ENCODE measurements at places on chromosomes 3 and 15.

- DNase-seq = no peak
Observed at GRCh38 chr3:133896002-133896761, 500 bp upstream of the RAB6B start.

- DNase-seq = no peak
Observed at GRCh38 chr3:140529558-140529957, 148.3 kb upstream of the TRIM42 start.

- DNase-seq = no peak
Observed at GRCh38 chr15:88657326-88658069, 18.7 kb downstream of the ISG20 start.

DNA sequence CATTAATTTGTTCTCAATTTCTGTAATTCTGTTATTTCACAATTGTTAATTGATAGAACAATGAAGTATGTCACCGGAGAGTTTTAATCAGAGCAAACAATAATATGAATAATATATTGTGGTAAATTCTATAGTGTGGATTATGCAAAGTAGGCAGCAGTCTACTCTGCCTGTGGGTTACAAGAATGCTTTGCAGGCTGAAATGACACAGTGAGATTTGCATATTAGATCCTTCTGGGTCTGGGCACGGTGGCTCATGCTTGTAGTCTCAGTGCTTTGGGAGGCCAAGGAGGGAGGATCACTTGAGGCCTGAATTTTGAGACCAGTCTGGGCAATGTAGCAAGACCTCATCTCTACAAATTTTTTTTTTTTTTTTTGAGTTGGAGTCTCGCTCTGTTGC, 12.5 kb downstream of the COPG1 start:
- DNase-seq = no peak

DNA sequence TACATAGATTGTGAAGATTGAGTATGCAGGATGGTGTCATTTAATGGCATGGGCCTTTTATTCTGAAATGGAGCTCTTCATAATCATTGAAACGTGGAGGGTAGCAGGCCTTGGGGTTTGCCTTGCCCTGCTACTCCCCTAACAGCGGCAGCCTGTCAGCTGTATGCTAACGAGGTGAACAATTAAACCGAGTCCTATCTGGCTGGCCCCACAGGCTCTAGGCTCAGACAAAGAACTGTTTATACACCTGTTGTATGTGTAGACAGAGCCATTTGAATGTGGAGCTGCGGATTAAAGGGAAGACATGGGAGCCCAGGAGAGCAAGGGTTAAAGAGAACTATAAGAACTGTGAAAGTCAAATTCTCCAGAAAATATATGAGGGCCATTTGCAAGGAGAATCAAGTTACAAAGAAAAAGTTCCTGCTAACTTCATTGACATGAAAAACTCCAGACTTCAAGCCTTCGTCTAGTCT, 116.7 kb upstream of the CGNL1 start:
- no peak for DNase-seq

GRCh38 chr3:142040941-142041491, 108.3 kb downstream of the TFDP2 start:
- no peak for DNase-seq

DNA sequence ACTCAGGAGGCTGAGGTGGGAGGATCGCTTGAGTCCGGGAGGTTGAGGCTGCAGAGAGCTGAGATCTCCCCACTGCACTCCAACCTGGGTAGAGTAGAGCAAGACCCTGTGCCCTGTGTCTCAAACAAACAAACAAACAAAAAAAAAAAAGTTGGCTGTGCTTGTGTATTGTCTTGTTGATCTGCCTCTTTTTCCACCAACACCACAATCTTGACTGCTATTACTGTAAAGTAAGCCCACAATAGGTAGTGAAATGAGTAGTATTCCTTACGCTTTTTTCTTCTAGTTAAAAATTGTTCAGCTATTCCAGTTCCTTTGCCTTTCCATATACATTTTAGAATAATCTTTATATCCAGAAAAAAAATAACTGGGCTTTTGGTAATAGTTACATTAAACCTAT, 35.5 kb downstream of the PTH1R start:
- no peak for DNase-seq

DNA sequence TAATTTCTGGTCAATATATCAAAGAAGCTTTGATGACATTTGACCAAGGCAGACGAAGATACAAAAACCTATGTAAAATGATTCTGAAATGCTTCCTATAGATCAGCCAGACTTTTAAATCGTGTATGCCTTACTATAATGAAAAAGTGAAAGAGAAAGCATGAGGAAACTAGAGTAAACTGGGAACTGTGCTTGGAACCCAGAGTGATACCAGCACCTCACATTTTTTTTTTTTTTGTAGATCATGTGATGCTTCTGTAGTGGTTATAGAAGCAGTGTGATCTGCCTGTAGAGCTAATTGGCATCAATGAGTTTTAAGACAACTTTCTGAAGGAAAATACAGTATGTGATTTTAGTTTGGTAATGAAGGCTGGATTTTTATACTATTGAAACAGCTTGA, 150.7 kb downstream of the NLGN1 start:
- no peak for DNase-seq

DNA sequence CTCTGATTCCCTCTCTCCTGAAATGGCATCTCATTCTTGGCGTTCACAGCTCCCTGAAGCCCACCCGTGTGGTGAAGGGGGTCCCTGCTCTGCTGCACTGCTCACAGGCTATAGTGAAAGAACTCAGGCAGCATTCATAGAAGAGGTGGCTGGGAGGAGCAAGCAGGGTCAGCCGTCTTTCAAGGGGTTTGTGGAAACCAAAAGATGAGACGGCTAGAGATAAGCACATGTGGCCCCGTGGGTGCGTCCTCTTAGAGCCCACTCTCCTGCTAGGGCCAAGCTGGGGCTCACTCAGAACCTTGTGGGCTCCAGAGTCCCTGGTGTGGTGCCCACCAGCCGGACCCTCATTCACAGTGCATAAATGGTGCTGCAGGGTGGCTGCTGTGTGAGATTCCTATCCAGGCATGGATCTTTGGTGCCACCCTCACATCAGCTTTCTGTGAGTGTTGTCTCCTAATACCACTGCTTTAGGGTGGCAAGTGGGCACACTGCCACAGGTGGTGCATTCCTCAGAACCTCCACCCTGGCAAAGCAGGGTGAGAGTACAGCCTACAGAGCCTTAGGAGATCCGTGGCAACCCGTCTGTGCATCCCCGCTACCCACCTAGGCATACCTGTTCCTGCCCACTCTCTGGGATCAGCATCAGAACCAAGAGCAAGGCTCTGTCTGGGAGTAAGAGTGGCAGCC, 11.2 kb upstream of the SEMA4B start:
- no peak for DNase-seq

DNA sequence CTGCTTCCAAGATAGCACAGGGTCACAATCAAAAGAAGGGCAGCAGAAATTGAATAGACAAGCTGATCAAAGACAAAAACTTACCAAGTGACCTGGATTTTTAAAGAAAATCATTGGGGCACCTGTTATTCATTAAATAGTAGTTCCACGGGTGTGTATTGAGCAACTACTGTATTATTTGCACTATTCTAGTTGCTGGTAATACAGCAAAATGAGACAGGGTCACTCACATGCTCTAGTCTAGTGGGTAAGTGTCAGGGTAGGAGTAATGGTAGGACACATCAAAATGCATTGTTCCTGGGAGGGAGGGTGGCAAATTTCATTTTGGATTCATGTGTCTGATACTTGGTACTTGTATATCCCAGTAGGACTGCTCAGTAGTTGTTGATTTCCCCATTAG, 127.9 kb downstream of the SQOR start:
- no peak for DNase-seq

GRCh38 chr3:196654735-196655090, 15.2 kb downstream of the NRROS start:
- DNase-seq = no peak

- no peak for DNase-seq
Observed at GRCh38 chr3:30145281-30145680, 461.1 kb upstream of the TGFBR2 start.

- DNase-seq = no peak
Observed at GRCh38 chr15:95990833-95991232, 339.7 kb upstream of the NR2F2 start.

GRCh38 chr3:103614719-103615118, 1179.9 kb downstream of the ZPLD1 start:
- no peak for DNase-seq

- DNase-seq = no peak
Observed at GRCh38 chr3:16665282-16665741, 60.1 kb upstream of the DAZL start.

DNA sequence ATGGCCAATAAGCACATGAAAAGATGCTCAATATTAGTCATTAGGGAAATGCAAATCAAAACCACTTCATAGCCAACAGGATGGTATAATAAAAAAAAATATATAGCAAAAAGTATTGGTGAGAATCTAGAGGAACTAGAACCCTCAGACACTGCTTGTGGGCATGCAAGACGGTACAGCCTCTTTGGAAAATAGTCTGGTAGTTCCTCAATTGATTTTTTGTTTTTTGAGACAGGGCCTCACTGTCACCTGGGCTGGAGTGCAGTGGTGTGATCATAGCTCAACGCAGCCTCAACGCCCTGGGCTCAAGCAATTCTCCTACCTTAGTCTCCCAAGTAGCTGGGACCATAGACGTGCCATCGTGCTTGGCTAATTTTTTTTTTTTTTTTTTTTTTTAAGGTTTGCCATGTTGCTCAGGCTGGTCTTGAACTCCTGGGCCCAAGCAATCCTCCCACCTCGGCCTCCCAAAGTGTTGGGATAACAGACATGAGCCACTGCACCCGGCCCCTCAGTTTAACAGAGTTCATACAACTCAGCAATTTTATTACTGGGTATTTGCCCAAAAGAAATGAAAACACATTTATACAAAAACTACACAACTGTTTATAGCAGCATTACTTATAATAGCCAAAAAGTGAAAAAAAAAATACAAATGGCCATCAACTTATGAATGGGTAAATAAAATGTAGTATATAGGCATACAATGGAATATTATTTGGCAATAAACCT, 5.1 kb downstream of the PRC1 start:
- no peak for DNase-seq

DNA sequence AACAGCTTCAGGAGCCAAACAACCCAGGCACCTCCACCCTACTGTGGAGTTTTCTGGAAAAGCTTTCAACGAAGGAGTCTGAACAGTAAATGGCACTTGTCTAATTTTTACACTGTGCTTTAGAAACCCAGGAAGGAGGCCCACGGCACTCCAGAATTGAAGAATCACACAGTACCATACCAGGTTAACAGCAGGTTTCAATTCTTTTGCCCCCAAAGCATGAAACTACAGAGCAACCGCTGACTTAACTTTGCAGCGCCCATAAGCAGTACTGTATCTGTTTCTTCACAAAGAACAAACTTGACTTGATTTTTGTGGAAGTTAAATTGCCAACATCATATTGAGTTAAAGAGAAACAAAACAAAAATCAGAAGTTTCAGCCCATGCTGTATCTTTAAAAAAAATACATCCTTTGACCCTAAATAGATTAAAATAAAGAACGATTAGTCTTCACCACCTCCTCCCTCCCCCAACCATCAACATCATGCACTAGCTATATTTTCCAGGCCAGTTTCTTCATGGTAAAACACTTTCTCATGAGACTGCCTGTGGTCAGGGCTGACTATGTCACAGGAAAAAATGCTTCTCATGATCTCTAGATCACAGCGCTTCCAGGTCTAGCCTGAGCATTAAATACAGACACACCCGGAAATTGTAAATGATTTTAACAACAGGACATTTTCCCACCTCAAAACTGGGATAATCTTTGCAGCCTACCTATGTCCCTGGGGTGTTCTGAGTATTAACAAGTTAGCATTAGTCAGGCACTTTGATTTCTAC, 456.3 kb downstream of the FOXP1 start:
- DNase-seq = peak; percentile 49

DNA sequence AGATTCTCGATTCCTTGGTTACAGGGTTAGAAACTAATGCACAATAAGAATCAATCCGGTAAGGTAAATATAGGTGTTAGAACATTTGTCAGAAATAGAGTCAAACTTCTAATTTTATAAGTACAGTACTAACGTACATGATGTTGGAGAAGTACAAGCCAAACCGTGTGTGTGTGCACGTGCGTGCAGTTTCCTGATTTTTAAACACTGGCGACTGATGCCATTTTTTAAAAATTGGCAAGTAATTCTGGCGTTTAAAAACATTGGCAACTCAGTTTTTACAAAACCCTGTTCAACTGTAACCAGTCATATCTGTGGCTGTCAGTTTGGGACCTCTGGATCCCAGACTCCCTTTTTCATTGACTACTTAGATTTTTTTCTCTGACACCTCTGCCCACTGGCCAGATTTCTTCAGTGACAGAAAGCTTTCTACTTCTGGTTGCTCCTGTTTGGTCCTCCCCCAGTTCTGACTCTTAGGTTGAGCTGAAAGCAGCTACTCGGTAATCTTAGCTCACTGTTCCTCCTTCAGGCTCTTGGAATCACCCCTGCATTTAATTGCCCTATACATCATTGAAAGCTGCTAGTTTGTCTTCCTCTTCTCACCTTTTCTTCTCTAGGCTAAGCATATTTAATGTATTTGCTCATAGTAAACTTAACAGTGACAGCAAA, 843 bp downstream of the ATG7 start:
- no peak for DNase-seq

DNA sequence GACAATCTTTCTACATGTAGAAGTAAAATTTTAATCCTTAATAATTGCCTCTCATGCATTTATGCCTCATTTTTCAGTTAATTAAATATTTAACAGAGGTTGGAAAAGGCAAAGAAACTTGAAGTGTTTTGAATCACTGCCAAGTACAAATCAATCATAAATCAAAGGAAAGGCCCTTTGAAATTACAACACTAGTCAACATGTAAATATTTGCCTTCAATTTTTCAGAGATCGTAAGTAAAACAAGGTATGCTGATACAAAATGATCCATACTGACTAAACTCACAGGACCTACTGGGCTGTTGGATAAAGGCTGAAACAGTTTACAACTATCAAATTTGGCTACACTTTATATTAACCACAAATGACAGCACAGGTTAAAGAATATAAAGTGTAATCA, 33.9 kb downstream of the ZBBX start:
- no peak for DNase-seq

DNA sequence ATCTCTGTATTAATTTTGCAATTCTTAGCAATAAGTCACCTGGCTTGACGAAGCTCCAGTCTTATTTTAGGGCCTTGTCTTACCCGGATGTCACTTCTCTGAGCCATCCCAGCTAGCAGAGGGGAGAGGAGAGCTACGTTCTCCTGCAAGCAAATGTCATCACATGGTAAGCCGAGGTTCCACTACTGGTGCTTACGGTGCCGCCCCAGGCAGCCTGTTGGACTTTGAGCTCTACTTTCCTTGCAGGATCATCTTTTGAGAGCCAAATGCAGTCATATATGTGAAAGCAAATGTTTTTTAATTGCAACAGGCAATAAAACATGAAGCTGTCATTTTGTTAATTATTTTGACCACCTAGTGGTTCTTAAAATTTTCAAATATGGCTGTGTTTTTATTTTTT, 140.9 kb downstream of the FAM43A start:
- no peak for DNase-seq

- no peak for DNase-seq
Observed at GRCh38 chr3:106560451-106560966, 691.7 kb upstream of the CBLB start.

- DNase-seq = no peak
Observed at GRCh38 chr3:158110658-158111018, 749 bp downstream of the RSRC1 start.

All from central memory CD4-positive, alpha-beta T cell (primary cell).